Hepatic stellate cell (primary cell): ENCODE measurements at places on chromosomes 7 and 10.

DNA sequence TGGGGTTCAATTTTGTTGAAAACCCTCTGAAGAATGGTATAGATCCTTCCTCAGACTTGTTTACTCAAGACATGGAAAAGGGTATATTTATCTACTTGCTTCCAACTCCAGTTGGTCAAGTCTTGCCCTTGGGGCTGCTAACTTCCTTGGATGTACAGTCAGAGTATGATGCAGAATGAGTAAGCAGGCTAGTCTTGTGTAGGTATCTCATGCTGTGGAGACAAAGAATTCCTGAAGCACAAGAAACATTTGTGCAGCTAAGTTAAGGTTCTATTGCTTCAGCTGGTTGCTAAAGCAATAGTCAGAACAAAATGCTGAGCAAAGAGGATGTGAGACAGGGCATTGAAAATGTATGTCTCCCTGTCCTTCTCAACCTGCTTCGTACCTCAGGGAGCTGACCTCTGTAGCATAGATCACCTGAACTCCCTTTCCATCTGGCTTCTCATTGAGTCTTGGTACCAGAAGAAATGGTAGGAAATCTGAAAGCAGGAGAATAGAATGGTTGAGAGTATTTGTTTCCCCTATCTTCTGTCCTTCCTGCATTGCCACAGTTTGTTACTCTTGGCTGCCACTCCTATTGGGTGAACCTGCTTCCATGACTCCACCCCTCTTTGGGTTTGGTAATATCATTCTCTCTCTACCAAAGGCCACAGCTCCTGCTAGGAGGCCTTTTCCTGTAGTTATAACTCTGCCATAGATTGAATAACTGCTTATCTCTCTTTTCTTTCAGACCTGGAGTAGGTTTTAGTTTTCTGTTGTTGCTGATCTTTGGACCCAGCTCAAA, 346.0 kb downstream of the PHF14 start:
- DNase-seq = no peak

DNA sequence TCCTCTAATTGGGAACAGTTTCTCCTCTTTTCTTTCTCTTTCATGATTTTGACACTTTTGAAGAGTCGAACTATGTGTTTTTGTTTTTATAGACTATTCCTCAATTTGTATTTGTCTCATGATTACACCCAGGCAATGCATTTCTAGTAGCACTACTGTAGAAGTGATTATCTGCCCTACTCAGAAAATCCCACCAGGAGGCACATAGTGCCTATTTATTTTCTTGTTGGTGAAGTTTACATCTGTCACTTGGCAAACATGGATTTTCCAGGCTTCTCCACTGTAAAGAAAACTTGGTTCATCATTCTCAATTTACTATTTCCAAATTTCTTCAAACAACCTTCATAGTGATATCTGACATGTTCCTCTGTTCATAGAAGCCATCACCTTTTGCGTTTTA, 893.9 kb downstream of the CCSER2 start:
- DNase-seq = no peak

GRCh38 chr10:113122947-113123346, 172.9 kb downstream of the TCF7L2 start:
- no peak for DNase-seq

DNA sequence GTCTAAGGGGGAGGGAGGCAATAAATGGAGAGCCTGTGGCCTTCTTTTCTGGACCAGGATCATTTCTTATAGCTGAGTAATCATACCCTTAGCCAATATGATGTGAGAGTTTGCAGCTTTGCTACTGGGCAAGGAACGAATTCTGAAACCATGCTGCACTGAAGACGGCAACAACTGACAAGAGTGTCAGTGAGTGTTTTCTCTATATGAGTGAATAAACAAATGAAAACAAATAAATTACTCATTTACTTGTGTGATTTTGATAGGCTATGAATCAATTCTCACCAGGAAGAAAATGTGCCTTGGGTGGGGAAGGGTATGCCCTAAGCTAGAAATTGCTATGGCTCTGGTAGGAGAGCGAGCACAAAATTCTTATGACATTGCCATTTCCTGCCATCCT, 79.4 kb upstream of the LRRN3 start:
- no peak for DNase-seq

DNA sequence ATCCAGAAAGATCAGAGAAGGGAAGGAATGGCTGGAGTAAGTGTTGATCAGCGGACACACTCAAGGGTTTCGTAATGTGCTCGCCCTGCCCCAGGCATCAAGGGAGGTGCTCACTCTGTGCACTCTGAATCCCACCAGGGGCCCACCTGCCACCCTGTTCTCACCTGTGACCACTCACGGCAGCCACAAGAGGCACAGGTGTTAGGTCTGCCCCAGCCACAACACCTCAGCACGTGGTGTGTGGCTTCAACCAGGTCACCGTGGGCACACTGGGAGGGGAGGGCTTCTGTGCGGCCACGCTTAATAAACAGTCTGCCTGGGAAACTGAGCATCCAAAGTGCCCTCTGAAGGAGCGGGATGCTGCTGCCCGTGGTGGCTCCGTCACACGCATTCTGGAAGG, 49.8 kb downstream of the CUX1 start:
- DNase-seq = no peak

GRCh38 chr7:158957921-158958491, 101.6 kb downstream of the DYNC2I1 start:
- no peak for DNase-seq

DNA sequence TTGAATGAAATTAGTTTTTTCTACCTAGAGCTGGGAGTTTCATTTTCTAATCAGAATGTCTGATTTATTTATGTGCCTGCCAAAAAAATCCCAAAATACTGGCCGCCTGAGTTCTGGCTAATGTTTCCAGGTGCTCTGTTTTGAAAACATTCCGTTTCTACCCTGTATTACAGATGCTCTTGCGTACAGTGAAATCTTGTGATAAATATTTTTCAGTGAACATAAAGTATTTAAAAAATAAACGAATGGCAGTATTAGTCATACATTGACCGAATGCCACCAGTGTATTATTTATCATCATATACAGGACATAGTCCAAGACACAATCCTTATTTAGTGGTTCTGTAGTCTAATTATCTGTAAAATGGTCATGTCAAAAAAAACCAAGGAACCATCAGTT, 102.8 kb downstream of the KAT6B start:
- peak; percentile 17 for DNase-seq

GRCh38 chr7:156895024-156895780, 2.2 kb upstream of the LMBR1 start:
- no peak for DNase-seq

DNA sequence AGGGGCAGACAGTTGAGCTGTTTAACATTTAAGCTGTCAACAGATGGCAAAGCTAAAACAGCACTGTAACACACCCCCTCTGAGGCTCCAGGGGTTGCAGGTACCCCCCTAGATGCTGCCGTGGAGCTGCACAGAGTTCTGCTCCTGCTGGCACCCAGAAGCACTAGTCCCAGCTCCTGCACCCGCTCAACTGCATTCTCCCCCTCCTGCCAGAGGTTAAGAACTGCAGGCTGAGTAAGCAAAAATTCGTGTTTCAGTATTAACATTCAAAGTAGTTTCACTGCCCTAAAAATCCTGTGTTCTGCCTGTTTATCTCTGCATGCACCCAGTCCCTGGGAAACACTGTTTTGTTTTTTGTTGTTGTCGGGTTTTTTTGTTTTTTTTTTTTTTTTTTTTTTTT, 790.8 kb upstream of the KCND2 start:
- DNase-seq = peak; percentile 25

GRCh38 chr7:26704786-26705185, 159.6 kb downstream of the SKAP2 start:
- no peak for DNase-seq

- peak; percentile 6 for DNase-seq
Observed at GRCh38 chr10:52172581-52172980, 141.5 kb upstream of the DKK1 start.
